ENCODE measurements at places on chromosomes 1 and 21.

DNA sequence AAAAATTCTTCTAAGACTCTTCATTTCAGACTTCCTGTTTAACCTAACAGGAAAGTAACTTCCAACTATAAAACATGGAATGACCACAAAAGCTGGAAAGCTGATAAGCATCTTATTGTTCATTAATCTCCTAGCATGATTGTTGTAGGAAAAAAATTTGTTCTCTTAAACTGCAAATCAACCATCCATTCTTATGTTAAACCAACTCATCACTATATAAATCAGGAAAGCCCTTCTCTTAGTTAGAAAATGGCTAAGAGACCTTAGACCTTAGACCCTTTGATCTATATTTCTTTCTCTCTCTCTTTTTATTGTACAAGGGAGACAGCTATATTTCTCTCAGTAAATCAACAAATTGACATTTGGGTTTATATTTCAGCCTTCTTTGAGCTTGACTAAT, 101.4 kb downstream of the UBE2U start:
- DNase-seq: no peak

- DNase-seq: no peak
These were observed 52.5 kb downstream of the SIM2 start for GRCh38 chr21:36751383-36751782.

GRCh38 chr1:189816558-189816957, 661.1 kb downstream of the BRINP3 start:
- DNase-seq: no peak

DNA sequence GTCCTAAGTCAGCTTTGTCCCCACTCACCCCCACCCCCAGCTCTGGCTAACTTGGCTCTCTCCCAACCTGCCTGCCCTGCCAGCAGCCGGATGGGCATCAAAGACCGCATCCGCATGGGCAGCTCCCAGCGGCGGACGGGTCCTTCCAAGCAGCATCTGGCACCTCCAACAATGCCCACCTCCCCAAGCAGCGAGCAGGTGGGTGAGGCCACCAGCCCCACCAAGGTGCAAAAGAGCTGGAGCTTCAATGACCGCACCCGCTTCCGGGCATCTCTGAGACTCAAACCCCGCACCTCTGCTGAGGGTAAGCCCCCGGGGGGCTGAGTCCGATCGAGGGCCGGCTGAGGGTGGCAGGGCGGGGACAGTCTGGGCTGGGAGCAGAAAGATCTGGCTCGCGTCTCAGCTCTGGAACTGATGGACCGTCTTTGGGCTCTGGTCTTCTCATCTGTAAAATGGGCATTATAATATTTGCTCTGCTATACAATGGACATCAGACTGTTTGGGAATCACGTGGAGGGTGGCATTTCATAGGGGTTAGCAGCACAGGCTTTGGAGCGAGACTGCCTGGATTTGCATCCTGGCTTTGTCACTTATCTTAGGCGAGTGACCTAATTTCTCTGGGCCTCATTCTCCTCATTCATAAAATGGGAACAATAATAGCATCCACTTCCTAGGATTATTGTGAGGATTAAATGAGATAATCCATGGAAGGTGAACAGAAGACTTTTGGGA, 31.0 kb downstream of the CITED4 start:
- DNase-seq: no peak

- DNase-seq: no peak
These were observed 17.9 kb downstream of the IFNAR2 start for GRCh38 chr21:33247599-33247998.
